Fibroblast of the aortic adventitia (primary cell): ENCODE measurements at places on chromosomes 2 and 18. TPM values are rescaled to one million over a fixed set of nuclear protein-coding genes. Genes with fewer than 3 reads are reported as not detected.

DNA sequence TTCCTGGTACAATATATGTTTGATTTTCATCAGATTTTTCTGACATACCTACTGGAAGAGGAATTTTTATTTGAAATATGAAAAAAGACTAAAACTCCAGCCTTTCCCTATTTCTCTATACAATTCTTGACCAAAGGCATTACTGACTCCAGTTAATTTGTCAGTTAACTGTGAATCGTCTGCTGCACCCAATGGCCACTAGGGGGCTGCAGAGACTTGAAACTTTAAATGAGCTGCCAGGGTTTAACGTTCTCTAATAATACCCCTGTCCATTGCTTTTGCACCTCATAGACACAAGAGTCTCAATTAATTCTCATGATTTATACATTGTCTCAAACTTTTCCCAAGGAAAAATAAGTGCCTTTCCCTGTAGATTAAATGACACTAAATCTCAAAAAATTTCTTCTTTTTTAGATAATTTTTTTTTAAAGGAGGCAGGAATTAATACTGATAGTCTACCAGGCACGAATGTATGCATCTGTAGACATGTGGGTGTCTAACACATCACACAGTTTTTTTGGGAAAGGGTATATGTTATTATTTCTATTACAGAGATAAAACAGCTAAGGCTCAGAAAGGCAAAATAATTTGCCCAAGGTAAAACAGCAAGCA lies 1.8 kb upstream of the ALK start:
- peak; percentile 71 for DNase-seq

Gene CTAGE1
- total RNA-seq: not detected in 2 replicates

DNA sequence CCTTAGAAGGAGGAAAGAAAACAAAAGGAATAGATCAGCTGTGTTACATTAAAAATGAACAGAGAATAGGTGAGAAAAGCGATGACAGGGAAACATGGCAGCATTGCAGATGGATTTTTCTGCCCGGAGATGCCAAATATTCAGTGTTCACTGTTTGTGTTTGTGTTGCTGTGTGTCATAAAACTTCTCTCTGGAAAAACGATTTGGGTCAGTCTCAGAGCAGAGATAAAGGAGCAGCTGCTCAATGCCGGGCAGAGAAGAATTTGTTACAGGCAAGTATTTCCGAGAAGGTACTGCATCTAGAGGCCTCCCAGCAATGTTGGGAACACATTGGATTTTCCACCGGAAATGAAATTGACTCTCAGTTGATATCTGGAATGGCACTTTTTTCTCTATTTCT lies 156.4 kb upstream of the KLHL14 start:
- DNase-seq: no peak

- DNase-seq: no peak
Measured at GRCh38 chr18:69697689-69698088, 250.0 kb downstream of the CD226 start.

- no peak for DNase-seq
Measured at GRCh38 chr2:217834057-217834620, 168.7 kb downstream of the TNS1 start.

DNA sequence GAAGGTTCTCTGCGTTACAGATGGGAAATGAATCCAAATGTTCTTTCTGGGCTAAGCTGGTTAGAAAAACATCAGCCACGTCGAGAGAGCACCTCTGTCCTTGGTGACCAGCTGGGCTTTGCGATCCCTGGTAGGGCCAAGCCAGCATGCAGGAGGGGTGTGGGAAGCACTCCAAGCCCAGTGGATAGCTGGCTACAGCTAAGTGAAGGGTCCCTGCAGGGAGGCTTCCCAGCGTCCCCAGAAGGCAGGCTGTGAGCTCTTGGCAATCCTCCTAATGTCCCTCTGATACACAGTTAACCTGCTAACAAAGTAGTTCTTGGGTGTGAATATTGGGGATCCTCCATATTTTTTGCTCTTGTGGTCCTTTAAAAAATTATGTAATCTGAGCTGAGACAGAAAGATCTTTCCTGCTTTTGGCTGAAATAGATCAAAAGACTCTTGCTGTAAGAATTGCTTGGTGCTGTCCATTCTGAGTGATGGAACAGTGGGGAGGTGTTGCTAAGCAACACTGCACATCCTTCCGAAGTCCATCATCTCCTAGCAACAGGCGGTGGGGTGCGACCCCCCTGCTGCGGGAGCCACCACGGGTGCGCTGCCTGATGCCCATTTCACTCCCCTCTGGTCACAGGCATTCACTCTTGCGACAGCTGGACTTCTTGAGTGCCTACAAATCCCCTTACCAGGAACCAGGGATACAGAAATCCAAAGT lies 88.5 kb upstream of the UXS1 start:
- no peak for DNase-seq
